ENCODE measurements at places on chromosomes 7 and 10.

DNA sequence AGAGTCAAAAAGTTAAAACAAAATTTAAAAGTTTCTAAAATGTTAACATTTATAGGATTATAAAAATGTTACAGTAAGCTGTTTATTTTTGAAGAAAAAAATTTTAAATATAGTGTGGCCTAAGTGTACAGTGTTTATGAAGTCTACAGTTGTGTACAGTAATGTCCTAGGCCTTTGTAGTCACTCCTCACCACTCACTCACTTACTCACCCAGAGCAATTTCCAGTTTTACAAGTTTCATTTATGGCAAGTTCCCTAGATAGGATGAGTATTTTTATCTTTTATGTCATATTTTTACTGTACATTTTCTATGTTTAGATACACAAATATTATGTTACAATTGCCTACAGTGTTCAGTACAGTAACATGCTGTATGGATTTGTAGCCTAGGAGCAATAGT, 419.9 kb downstream of the ARL4A start:
- DNase-seq, result no peak

GRCh38 chr10:72563327-72563932, 62.4 kb downstream of the MICU1 start:
- DNase-seq, result no peak

- DNase-seq, result no peak
These were observed 1.7 kb downstream of the TNS3 start for GRCh38 chr7:47580175-47580706.

- DNase-seq, result no peak
These were observed 1.1 kb downstream of the KEL start for GRCh38 chr7:142960955-142961512.

DNA sequence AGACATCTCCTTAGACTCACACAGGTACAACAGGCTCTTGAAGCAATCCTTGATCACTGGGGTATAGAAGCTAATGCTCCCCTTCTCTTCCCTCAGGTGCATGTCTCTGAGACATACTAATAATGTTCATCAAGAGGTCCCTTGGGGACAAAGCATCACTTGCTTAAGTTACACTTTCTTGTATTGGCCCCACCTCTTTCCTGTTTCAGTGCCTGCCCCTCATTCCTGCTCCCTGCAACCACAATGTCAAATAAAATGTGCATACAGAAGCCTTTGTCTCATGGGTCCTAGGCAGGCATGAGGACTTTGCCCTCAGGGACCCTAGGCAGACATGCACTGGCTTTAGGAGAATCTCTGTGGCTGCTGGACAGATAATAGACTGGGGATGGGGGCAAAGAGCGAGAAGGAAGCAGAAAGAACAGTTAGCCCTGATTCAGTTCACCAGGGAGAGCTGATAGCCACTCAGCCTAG, 175.0 kb upstream of the NPY start:
- no peak for DNase-seq

- no peak for DNase-seq
These were observed 369.6 kb upstream of the VWC2 start for GRCh38 chr7:49403844-49404243.

DNA sequence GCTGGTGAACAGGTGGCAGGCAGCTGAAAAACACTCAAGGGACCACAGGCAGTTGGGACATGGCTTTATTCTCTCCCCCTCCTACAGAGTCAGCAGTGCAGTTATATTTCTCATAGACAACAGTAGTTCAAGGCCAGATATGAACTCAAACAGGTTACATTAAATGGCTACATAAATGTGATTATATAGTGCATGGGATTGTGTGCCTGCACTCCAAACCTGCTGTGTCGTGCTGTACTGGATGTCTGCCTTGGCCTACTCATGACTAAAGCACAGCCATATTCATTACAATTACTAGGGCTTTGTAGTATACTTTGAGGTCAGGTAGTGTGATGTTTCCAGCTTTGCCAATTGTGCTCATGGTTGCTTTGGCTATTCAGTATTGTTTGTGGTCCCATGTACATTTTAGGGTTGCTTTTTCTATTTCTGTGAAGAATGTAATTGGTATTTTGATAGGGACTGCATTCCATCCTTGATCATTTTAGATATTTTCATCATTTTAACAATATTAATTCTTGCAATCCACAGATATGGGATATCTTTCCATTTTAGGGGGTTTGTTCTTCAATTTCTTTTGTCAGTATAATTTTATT, 393.6 kb downstream of the CNTNAP2 start:
- DNase-seq, result no peak

- DNase-seq, result no peak
These were observed 458.1 kb downstream of the GRID1 start for GRCh38 chr10:85908462-85908861.

- no peak for DNase-seq
These were observed 199.7 kb downstream of the TNS3 start for GRCh38 chr7:47382200-47382599.

DNA sequence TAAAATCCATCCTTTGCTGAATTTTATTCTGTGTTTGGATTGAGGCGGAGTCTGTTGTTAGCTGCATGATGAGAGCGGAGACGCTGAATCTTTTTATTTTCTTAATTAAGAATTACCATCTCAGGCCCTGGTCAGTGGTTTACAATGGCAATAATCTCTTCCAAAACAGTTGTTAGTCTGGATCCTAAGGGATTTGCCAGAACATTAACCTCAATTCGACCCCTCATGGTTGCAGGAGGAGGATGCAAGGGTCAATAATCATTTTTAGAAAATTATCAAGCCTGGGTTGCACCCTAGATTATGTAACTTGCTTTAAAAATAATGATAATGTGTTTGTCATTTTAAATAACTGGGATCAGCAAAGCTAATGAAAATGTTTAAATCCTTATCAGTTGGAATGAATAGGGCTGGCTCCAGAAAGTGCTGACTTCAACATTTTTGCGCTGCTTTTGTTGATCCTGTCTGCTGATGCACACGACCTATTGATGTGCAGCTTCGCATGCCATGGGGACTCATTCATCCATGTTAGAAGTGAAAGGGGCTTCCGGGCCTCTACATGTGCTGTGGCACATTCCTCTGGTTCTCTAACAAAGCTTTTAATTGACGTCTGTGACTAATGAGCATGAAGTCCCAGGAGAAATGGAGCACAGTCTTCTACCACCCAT, 80.7 kb upstream of the KIAA1217 start:
- no peak for DNase-seq

DNA sequence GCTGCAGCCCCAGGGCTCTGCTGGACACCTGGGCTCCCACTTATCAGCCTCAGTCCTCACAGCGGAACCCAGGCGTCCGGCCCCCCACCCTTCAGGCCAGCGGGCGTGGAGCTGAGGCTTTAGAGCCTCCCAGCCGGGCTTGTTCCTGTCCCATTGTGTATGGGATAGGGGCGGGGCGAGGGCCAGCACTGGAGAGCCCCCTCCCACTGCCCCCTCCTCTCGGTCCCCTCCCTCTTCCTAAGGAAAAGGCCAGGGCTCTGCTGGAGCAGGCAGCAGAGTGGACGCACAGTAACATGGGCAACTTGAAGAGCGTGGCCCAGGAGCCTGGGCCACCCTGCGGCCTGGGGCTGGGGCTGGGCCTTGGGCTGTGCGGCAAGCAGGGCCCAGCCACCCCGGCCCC, 2.7 kb downstream of the NOS3 start:
- no peak for DNase-seq

DNA sequence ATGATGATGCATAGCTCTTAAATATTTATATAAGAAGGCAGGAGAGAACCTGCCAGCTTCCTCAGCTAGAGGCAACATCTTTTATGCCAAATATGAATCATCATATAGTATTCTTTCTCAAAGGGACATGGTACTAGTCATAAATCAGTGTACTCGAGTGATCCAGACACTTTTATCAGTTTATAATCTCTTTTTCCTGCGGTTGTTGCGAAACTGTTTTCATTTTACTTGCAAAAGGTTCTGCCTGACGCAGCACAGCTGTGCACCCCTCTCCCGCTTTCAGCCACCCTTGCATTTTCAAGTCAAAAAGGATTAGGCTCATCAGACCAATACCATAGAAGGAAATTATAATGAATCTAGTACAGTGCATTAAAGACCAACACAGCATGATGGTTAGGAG, 332.3 kb upstream of the PRKCQ start:
- no peak for DNase-seq

DNA sequence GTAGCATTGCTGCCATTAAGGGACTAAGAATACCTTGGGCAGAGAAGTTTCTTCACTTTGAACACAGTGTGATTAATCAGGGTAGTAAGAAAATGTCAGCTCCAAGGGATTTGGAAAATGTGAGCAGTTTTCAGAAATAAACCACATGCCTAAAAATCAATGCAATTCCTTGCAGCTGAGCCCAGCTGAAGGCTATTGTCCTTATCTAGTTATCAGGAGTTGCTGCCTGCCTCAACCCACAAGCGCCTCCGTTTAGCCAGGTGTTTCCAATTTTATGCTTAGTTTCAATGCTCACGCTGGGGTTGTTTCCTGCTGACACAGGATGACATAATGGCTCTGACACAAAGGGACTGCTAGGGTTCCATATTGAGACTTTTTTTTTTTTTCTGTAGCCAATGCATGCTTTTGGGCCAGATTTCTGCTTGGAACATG, 132.3 kb upstream of the ANK3 start:
- DNase-seq, result peak; percentile 74

GRCh38 chr10:5560142-5560816, 35.5 kb downstream of the CALML3 start:
- no peak for DNase-seq

GRCh38 chr10:114135476-114135875, 38.5 kb downstream of the CCDC186 start:
- DNase-seq, result no peak

DNA sequence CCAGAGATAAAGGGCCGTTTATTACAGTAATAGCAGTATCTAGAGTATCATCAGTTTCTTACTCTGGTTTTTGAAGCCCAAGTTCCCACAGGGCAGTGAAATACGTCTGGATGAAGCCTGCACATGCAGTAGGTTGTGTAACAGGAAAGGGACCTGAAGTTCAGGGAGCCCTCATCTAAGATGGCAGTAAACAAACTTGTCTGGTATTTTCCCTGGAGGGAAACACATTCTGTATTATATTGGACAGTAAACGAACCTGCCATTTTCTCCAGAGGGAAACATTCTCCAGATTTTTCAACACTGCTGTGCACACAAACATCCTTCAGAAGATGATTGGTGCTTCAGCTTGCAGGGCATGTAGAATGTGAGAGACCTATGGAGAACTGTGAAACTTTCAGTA, 189.9 kb downstream of the TFEC start:
- no peak for DNase-seq

GRCh38 chr10:28382525-28383269, 79.8 kb upstream of the MPP7 start:
- no peak for DNase-seq

DNA sequence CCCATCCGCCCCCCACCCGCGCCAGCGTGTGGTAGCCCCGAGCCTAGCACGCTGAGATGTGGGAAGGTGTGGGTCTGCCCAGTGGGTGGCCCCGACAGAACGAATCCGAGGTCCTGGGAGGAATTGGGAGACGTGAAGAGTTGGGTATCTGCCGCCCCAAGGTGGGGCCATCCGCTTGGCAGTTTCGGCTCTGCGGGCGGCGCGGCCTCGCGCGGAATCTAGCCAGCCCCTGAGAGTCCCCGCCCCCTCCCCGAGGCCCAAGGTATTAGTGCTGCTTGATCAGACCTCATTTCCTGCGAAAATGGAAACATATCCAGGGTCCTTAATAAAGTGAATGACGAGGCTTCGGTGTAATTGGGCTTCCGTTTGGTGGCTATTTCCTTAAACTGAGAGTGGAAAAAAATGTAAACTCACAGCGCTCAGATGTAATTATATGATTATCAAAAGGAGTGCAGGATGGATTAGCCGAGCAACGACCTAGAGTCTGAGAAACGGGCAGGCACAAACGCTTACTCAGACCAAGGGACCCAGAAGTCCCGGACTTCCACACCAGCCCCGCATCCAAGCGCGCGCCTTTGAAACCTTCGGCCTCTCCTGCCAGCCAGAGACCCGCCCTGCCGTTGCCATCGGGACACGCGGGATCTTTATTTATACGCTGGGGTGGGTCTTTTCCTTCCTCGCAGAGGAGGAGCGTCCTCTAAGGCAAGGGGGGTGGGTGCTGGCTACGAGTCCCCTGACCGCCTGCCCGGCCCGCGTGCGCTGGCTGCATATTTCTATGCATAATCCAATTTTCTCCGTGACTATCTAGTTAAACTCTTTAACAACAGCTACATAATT, 12.8 kb downstream of the LBX1 start:
- no peak for DNase-seq

DNA sequence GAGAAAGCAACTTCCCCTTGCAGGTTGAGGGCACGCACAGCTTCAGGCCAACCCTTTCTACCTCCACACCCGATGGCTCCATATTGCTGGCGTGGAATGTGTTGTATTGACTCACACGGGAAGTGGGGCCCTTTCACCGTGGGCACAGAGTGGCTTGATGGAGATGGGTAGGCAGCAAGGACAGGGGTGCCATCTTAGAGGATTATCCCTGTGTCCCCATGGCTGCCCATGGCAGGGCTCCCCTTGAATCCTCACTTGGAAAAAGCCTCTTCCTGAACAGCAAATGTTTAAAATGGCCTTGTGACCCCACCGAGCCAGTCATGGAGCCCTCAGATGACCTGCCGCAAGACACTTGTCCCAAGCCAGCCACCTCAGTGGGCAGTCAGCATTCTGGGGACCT, 31.2 kb downstream of the CXCL12 start:
- DNase-seq, result no peak

DNA sequence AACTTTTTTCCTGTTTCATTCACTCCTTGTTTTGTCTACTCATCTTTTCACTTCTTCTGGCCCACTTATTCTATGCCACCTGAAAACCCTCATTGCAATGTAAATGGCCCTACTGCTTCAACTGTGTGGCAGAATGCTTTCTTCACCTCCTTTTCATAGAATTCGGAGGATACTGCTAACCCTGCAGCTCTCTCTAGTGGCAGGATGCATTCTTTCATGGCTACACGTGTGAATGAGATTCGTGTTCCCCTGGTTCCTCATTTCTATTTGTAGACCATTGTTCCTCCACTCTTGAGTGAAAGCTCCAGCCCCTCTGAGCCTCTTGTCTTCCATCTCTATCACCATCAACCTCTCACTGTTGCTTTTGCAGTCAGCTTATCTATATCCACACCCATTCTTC, 20.9 kb upstream of the CYP26C1 start:
- no peak for DNase-seq

DNA sequence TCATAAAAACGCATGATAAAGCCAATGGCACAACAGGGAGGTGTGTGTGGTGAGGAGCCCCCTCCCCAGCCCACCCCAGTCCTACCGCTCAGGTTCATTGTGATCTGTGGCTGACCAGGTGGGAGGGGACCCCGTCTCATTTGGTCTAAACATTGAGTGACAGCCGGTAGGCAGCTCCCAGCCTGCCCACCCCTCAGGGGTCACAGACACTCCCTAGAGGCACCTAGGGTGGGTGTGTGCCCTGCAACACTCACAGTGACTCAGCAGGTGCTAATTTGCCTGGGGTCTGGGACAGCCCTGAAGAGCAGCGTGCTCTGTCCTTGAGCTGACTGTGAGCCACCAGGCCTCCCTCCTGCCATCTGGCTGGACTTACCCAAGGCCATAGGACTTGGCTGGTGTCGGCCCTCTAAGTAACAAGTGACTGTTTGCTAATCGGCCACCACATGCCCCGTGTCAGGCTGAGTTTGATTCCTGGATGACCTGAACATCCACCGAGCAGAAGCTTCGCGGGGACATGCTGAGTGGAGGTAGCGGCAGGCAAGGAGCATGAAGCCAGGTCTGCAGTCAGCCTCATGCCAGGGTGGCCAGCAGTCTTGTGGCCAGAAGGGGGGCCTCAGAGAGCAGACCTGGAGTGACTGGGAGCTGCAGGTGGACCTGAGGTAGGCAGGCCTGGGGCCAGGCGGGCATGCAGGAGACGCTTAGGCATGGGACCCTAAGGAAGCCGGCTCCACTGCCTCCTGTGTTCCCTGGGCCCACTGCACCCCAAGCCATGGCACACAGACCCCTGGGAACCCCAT, 282.3 kb upstream of the SHH start:
- no peak for DNase-seq

Data from DMS153 (cell line).